ELR (cell line): ENCODE measurements at places on chromosomes 3 and 15.

DNA sequence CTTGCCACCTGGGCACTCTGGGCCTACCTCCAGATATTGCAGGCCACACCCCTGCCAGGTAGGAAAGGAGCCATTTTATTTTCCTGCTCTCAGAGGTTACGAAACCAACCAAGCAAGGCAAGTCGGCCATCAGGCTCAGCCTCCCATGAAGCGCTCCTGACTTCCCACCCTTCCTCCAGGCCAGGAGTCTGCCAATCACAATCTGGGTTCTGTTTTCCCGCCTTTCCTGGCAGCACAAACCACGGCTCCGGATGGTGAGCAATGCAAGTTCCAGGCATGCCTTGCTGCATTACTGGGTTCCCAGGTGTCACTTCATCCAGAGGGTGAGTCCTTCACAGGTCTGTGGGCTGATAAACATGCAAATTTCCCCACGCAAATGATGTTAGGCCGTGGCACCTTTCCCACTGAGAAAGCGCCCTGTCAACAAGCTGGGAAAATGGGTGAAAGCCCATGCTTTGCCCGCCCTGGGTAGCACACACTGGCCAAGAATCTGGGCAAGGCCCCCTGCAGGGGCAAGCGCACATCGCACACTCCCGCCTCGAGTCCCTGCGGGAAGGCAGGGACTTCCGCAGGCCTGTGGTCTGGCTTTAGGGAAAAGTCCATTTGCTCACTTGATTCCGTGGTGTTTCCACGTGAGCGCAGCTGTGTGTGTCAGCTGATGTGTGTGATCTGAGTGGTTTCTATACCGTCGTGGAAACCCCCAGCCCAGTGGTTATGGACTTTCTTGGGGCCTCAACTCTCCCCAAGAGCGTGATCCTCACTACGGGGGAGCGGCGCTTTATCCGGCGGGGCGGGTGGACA lies 61.6 kb upstream of the RYK start:
- peak; percentile 65 for DNase-seq

- DNase-seq, result no peak
Measured at GRCh38 chr3:137100326-137100725, 142.5 kb downstream of the IL20RB start.

- DNase-seq, result peak; percentile 19
Measured at GRCh38 chr15:93087825-93088199, 1.2 kb downstream of the RGMA start.

DNA sequence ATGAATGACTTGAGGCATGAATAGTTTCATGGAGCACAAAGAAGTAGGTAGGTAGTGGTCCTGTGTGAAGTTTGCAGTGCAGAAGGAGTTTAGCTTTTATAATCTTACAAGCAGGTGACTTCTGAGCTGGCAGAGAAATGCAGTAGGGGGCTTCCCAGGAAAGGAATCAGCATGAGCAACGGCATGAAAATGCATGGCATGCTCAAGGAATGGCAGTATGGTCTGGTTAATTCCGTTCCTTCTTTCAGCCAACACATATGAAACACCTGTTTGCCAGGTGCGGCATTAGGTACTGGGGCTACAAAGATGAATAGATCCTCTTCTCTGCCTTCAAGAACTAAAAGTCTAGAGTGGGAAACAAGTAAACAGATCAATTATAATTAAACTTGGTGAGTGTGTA lies 138.0 kb upstream of the BHLHE40 start:
- DNase-seq, result no peak

DNA sequence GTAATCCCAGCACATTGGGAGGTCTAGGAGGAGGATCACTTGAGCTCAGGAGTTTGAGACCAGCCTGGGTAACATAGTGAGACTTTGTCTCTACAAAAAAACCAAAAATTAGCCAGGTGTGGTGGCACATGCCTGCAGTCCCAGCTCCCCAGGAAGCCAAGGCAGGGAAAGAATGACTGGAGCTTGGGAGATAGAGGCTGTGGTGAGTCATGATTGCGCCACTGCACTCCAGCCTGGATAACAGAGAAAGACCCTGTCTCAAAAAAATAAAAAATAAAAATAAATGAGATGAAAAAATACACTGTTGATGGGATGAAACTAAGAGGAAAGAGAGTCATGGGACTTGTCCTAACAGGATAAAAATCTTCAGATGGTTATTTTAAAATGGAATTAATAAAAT lies 137.6 kb downstream of the IMPG2 start:
- peak; percentile 69 for DNase-seq

GRCh38 chr3:118501152-118501551 lies 533.5 kb downstream of the IGSF11 start:
- no peak for DNase-seq

GRCh38 chr3:12193485-12194165 lies 34.9 kb upstream of the TIMP4 start:
- peak; percentile 98 for DNase-seq

GRCh38 chr3:157317895-157318294 lies 118.8 kb upstream of the PTX3 start:
- DNase-seq, result peak; percentile 37

- DNase-seq, result no peak
Measured at GRCh38 chr15:39192979-39193560, 387.8 kb upstream of the THBS1 start.

GRCh38 chr3:135352213-135352612 lies 557.2 kb downstream of the EPHB1 start:
- no peak for DNase-seq

- DNase-seq, result no peak
Measured at GRCh38 chr3:3305084-3305483, 125.6 kb upstream of the CRBN start.

DNA sequence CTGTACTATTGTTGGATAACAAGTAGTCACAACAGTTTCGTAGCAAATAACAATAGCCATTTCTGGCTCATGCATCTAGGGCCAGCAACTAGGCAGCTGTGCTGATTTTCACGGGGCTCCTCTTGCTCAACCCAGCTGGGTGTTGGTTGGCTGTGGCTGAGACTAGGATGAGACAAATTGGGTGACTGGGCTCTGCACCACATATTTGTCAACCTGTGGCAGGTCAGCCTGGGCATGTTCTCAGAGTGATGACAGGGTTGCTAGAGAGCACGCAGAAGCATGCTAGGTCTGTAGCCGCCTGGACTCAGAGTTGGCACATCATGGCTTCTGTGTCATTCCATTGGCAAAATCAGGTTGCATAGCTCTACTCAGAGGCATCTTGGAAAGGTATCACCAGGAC lies 175.9 kb downstream of the OTOL1 start:
- no peak for DNase-seq

DNA sequence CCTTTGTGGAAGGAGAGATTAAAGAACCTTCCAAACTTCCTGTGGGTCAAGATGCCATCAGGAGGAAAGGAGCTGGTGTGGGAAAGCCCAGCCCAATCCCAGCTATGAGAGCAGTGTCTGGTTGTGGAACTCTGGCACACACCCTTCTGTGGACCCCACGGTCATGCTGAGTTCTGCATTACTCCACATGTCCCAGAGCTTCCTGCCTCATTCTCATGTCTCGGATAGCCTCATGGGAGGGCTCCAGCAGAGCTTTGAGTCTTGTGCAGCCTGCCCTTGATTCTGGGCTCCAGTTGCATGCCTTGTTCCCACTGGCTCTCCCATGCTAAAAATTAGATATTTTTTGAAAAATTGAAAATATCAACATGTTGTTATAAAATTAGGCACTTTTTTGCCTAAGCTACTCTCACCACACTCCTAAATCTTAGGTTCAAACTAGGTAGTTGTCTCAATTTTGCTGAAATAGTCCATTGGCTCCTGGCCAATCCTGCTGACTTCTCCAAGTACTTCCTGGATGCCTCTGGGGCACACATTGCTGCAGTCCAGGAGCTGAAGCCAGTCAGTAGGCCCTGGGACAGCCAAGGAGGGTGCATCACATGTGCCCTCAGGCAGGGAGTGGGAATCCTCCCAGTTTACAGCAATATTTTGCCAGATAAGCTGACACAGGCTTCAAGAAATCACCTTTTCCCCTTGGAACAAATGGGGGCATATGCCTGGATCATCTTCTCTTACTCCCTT lies 144.3 kb downstream of the EEFSEC start:
- peak; percentile 82 for DNase-seq

- no peak for DNase-seq
Measured at GRCh38 chr15:57069423-57069822, 151.0 kb downstream of the TCF12 start.

DNA sequence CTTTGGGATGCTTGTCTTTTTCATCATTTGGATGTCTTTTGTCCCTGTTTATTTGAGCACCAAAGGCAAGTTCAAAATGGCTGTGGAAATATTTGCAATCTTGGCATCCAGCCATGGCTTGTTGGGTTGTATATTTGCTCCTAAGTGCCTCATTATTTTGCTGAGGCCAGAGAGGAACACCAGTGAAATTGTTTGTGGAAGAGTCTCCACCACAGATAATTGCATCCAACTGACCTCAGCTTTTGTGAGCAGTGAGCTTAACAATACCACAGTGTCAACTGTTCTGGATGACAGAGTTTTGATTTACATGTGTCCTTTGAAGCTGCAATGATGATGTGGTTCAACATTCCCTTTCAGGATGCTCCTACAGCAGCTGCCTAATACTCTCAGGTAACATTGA lies 83.0 kb upstream of the KCNAB1 start:
- DNase-seq, result no peak

- DNase-seq, result no peak
Measured at GRCh38 chr3:123367467-123368154, 81.3 kb downstream of the ADCY5 start.
